ENCODE measurements at places on chromosomes 12 and 14.
A peak's percentile ranks its signal among the peaks of the same experiment; 100 is the strongest.

DNA sequence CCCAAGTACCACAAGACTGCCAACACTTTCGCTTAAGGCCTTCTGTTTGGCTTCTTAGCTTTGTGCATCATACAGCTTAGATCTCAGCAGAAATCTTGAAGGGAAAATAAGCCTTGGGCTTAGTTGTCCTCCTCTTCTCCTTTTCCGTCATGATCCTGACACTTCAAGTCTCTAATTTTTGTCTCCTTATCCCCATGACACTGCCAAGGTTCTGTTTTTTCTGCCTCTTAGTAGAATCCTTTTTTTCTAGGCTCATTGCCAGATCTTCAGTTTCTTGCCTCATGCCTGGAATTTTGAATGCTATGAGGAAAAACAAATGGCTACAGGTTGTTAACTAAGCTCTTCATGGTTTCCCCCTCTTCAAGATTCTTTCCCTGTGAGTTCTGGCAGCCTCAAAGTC, 450.4 kb downstream of the LRFN5 start:
- ATAC-seq, result no peak

GRCh38 chr12:53967421-53967925, 5.5 kb upstream of the HOXC11 start:
- ATAC-seq, result no peak

DNA sequence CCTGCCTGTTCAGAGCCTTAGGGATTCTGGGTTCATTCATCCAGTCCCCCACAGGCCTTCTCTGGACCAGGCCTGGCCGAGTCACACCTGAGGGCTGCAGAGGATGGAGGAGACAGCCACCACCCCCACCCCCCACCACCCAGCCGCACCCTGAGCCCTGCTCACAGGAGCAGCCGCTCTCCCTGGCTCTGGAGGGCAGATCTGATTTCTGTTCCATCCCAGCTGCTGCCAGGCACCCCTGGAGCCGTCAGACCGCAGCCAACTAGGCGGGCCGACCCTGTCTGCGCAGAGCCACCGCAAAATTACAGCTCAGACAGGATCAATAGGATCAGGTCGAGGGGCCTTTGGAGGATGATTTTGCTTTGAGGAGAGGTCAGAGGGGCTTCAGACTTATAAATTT, 154.6 kb upstream of the MYL2 start:
- ATAC-seq, result no peak

GRCh38 chr14:93957751-93958566, 18.4 kb downstream of the ASB2 start:
- no peak for ATAC-seq

DNA sequence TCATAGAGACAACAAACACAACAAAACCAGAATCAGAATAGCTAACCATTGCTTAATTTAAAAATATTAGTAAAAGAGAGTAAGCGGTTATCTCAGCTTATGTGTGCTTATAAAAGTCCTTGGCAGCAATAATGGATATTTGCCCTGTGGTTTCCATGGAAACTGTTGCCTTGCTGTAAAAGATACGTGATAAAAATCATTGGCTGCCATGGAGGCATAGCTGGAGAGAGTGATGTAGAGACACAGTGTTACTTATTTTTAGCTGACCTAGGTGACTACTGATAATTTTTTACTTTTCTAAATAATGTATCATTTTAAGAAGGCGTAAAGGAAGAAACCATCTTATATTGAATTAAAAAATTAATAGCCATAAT, 92.9 kb downstream of the ERC1 start:
- ATAC-seq, result no peak

DNA sequence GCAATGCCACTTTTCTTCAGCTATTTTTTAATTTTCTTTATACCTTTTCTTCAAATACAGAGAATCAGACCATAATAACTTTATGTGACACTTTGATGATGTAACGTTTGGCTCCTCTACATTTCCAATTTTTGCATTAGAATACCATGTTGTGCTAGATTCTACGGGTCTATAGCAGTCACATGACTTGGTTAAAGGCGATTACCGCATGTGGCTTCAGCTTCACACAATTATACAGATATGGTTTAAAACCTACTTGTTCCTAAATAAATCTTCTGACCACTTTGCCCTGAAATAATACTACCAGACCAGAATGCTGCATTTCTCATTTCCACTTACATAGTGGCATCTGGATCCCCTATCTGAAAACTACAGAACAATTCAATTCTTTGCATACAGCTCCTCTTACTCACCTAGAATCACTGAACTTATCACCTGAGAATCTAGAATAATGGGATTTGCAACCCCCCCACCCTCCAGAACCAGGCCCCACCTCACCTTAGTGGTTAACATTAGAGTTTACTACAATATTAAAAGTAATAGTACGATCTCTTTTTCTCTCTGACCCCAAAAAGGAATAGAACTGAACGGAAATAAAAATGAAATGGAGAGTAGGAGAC, 1.3 kb downstream of the MAX start:
- no peak for ATAC-seq

- ATAC-seq, result no peak
Observed at GRCh38 chr12:92059960-92060359, 85.7 kb downstream of the BTG1 start.

- ATAC-seq, result no peak
Observed at GRCh38 chr14:102227184-102227964, 77.6 kb downstream of the MOK start.

GRCh38 chr12:77485961-77486854, 344.5 kb upstream of the NAV3 start:
- ATAC-seq, result no peak

DNA sequence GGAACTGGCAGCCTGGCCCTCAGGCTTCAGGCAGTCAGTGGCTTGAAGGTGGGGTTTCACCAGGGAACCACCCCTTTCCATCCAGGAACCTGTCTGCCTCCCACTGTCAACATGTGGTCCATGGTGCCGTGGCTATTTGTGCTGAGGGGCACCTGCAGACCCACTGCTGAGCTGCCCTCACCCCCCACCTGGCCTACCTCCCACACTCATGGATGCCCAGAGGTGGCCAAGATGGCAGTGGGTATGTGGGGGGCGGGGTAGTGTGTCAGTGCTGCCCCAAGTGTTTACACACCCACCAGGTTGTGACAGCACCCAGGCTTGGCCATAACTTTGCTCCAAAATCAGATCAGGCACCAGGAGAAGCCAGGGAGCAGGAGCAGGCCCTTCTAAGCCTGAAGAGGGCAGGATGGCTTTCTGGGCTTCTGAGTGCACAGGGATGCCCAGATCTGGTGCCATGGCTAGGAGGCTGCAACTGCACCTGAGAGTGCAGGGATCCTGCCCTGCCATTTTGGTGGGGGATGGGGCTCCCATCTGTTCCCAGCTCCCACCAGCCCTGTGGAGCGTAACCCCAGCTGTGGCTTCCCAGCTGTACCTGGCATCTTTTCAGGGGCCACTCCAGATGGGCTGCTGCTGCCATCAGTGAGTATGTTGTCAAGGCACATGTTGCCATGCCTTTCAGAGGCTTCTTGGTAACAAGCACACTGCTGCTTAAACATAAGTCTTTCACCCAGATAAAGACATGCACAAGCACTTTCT, 263.9 kb downstream of the LRIG3 start:
- ATAC-seq, result peak; percentile 10

- no peak for ATAC-seq
Observed at GRCh38 chr12:88145567-88146505, 3.7 kb downstream of the TMTC3 start.

- peak; percentile 33 for ATAC-seq
Observed at GRCh38 chr12:94149119-94149780, 873 bp downstream of the PLXNC1 start.

DNA sequence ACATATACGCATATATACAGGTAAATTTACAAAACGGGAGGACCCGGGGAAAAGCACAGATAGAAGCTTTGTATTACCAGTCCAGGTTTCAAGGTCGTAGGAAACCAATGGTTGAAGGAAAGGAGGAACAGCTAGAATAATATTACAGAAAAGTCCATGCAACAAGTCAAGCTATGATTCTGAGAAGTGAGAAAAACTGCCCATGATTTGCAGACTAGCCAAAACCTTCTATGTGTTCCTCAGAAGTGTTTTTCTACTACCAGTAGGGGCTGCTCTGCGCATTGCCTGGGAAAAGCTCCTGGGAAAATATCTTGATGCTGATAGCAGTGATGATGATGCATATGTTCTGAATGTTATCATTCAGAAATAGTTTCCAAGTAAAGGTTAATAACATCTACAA, 2.2 kb downstream of the PDZRN4 start:
- no peak for ATAC-seq

DNA sequence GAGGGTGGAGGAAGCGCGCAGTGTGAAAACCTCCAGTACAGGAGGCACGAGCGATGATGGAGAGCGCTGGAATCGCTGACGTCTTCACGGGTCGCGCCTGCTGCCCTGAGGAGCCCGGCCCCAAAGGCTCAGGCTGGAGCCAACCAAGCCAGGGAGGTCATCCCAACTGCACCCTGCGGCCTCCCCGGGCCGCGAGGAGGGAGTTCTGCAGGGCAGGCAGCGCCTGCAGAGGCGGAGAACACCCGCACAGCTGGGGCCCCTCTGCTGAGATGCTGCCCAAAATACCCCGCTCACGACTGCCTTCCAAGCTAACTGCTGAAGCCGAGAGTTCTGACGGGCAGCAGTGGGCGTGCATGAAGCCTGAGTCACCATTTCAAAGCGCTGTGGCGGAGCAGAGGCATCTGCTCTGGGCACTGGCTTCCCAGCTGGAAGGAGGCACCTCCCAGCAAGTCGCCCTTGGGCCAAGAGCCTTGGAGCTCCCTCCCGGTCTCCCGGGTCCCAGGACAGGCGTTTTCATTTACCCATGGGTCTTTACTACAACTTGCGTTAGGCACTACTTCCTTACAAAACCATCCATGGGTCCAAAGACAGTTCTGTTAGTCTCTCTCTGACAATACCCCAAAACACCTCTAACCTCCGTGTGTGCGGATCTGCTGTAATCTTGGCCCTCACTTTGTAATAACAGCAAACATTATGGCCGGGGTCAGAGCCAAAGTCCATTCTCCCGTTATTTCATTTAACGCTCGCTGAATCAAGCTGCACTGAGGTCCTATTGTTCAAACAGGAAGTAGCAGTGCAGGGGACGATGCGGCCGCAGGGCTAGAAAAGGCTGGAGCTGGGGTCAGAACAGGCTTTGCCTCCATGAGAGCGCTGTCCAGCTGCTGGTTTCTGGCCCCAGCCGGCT, 60.1 kb upstream of the RIMBP2 start:
- ATAC-seq, result peak; percentile 75

GRCh38 chr12:8987685-8988084, 1.7 kb upstream of the KLRG1 start:
- ATAC-seq, result peak; percentile 23

GRCh38 chr12:5294274-5295070, 137.4 kb upstream of the NTF3 start:
- no peak for ATAC-seq

GRCh38 chr14:79852950-79853744, 358.2 kb downstream of the DIO2 start:
- ATAC-seq, result no peak

DNA sequence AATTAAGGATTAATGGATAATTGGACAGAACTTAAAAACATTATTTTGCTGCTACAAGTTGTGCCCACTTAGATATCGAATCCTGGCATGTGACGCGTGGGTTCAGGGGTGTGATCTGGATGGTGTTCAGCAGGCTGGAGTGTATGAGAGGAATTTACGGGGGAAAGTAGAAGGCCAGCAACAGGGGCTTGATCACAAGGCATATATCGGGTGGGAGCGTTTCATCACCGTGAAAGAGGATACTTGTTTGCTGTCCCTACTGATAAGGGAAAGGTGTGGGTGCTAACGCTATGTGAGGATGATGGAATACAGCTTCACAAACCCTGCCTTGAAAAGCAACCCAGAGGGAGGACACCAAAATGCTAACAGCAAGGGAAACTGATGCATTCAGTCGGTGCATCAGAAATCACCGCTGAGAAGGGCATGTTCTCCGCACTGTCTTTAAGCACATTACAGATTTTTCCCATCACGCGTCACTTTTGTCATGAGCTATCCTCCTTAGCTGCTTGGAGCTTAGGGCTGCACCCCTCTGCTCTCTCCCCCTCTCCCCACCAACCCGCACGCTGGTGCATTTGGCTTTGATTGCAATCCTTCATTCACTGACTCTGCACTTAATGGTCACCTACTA, 13.4 kb downstream of the HHIPL1 start:
- no peak for ATAC-seq

DNA sequence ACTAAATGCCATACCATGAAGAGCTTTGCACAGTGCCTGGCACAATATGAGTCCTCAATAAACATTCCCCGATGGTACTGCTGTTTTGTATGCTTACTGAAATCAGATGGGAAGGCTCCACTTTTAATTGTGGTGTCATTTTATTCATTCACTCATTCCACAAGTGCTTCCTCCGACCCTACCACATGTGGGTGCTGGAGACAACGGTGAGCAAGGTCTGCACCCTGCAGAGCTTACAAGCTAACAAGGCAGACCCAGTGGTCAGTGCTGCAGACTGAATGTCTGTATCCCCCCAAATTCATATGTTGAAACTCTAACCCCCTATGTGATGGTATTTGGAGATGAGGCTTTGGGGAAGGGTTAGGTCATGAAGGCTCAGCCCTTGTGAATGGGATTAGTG, 48.3 kb downstream of the RFX4 start:
- ATAC-seq, result no peak

DNA sequence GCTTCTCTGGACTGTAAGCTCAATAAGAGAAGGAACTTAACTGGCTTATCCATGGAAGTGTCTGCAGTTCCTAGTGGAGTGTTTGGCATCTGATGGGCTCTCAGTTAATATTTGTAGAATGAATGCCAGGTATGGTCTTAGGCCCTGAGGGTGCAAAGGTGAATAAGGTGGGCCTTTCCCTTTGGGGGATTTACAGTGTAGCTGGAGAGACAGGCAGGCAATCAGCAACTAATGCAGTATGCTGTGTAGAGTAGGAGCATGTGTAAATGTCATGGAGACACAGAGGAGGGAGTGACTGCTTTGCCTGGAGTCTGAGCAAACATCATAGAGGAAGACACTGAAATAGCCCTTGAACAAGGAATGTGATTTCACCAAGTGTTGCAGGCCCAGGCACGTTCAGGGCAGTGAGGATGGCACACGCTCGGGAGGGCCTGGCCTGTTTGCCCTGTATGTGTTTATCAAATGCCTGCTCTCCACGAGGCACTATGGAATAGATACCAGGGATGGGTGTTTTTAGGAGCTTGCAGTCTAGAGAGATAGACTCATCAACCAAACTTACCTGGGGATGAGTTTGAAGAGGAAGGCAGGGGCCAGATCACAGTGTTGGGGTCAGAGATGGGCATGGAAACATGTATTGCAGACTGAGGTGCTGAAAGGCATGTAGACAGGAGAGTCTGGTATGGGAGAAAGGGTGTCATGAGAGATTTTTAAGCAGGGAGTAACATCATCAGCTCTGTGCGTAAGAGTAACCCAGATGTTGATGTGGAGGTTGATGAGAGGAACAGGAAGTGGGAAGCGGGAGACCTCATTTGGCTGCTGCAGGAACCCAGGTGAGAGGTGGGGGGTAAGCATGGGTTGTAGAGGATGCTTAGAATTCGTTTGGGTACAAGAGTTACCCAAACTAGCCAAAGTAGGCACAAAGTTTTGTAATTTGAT, 54.1 kb downstream of the PLXNC1 start:
- peak; percentile 73 for ATAC-seq

- no peak for ATAC-seq
Observed at GRCh38 chr12:98757455-98757854, 112.4 kb downstream of the APAF1 start.
